ENCODE measurements at places on chromosomes 12 and 14.

DNA sequence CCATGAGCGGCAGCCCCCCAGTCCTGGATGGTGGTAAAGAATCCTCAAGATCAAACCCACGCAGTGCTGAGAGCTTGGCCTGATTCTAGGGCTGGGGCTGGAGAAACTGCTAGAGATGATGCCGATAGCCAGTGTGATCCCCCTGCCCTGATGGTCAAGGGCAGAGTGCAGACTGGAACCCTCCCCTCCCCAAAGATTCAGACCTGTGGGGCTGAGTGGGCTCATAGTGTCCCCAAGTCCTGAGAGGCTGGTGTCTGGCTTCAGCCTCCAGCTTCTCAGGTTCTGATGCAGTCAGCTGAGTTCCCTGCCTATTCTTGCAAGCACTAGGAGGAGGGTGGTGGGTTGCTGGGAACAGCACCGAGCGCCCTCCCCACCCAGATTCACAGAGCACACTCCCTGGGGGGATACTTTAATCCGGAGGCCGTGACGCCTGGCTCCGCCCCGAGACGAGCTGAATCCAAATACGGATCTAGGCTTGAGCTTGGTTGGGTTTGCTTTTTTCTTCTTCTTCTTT lies 11.9 kb downstream of the RHOF start:
- no peak for DNase-seq

DNA sequence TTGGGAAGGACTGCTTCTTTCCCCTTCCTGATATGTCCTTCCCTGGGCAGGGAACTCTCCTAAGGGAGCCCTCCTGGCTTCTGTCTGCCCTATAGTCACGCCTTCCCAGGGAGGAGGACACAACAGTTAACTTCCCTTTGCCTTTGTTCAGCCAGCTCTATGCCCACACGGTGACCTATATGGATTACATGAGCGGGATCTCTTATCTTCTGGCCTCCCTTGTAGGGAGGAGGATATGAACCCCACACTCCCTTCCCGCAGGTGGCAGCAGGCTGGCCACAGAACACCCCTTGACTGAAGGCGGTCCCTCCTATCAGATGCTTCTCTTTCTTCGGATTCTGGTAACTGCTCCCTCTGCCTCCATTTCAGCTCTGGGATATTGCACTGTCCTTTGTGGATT lies 135.6 kb upstream of the MAX start:
- DNase-seq = no peak

GRCh38 chr14:20801726-20802125 lies 918 bp downstream of the RNASE1 start:
- no peak for DNase-seq

DNA sequence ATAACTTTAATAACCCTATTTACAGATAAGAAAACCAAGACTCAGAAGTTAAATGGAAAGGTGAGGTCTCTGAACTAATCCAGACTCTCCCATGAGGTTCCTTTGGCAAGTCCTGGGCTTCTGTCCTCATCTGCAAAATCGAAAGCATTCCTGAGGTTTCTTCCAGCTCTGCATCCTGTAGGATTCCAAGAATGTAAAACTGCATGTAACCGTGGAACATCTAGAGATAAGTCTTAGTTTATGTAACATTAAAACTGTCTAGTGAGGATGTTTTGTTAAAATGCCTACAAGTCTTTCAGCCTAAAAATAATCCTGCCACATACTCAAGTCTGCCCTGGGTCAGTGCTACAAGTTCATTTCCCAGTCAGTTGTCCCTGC lies 7.3 kb upstream of the ITFG2 start:
- DNase-seq = no peak

- no peak for DNase-seq
Measured at GRCh38 chr14:93720981-93721483, 67.3 kb downstream of the PRIMA1 start.

DNA sequence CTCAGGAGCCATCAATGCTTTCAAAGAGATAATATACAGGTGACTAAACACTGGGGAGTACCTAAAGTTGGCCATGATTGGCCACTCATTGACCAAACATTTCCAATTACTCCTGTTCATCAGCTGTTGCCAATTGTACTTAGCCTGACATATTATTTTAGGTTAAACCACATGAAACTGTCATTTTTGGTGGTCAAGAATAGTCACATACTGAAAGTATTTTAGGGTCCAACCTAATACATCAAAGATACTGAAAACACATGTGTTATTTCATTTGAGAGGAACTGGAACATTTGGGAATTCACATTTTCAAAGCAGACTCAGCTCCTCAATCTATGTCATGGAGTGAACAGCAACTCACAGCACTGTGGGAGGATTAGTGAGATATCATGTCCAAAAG lies 63.9 kb upstream of the KCNA5 start:
- DNase-seq = no peak

- no peak for DNase-seq
Measured at GRCh38 chr14:28298156-28298555, 468.4 kb upstream of the FOXG1 start.

DNA sequence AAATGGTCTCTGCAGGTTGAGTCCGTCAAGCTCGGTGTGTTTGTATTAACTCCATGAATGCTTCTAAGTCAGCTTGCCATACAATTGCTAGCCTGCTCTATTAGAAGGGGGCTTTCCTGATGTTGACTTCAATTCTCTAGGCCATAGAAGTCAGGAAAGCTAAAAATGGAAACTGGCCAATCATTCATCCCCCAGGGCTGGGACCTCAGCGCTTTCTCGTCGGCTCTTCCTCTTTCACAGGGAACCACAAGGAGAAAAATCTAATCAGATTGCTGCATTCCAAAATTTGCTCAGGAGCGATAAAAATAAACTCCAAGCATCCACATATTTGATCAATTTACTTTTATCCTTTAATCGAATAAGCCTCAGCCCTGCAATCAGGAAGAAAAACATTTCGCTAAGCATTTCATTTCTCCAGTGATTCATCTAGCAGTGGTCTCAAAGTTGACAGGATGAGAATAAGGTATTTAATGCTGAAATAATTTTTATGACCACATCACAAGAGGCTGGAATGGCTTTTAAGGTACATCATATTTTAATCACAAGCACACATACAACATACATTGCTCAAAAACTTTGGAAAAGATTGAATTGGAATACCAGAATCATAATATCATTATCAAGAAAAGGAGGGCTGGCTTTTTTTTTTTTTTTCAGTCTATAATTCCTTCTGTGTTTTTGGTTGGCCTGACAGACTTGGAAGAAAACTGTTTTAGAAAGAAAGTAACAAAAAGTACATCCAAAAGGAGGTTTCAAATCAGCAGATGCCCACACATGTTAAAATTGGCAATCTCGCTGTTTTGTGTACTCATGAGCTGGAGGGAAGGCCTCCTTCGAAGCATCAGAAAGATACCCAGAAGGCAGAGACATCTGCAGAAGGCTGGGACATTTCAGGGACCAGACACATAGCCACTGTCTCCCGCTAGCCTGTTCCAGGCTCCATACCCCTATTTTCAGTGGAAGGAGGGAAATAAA lies 316.3 kb downstream of the NUAK1 start:
- DNase-seq = no peak

DNA sequence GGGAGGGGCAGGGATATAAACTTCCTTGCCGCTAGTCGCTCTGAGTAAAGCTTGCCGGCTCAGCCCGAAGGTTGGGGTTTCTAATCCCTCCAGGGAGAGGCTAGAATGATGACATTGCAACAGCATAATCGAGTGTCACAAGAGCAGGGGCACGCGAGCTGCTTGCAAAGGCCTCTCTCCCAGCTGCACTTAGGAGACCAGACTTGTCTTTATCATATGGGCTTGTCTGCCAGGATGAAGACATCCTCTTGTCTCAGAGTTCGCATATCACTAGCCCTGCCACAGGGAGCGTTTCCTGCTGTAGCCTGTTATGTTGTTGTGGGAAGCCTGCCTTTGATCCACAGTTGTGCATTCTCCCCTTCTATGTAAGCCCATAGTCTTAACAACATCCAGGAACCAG lies 180.0 kb downstream of the ESR2 start:
- DNase-seq = no peak

- DNase-seq = no peak
Measured at GRCh38 chr12:13713556-13714410, 267.6 kb downstream of the GRIN2B start.

DNA sequence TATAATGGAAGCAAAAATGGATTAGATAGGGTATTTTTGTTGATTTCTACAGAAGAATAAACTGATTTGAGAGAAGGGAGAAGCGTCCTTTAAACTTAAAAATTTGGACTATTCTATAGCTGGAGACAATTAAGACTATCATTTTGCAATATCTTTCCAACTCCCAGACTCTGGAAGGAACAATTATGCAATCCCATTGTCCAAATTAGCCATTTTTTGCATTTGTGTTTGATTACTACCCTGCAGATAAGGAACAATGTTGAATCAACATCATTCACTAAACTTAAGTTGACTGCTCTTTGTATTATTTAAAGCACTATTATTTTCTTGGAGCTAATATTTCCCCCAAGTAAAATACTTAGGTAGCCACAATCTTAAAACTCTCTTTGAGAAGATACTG lies 34.8 kb upstream of the SELPLG start:
- no peak for DNase-seq

DNA sequence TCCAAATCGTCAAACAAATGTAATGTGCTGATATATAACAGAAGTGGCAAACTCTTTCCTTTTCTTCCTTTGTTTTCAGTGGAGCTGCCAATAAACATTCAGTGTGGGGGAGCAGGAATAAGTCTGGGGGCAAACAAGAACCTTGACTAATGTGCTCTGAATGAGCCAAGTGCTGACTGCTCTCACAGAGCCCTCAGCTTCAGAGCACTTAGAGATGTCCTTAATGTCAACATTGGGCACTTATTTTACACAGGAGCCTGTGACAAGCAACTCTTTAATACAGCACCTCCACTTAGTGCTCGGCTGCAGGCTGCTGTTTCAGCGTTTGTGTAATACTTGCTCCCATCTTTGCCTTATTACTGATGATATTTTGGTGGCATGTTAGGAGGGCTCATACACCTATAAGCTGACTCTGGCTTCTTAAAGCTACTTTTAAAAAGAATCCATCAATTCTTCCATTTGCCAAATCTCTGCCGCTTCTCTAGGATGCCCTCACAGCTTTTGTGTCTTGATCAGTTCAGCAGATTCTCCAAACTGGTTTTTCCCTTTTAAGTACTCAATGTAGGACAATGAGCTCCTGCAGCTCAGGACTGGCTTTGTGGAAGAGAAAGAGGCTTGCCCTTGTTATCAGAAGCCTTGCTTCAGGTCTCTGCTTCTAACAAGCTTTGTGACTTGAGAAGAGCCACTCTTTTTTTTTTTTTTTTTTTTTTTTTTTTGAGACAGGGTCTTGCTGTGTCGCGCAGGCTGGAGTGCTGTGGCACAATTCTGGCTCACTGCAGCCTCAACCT lies 206.6 kb downstream of the MON2 start:
- DNase-seq = no peak

- DNase-seq = no peak
Measured at GRCh38 chr12:108854451-108855283, 2.7 kb downstream of the SSH1 start.

DNA sequence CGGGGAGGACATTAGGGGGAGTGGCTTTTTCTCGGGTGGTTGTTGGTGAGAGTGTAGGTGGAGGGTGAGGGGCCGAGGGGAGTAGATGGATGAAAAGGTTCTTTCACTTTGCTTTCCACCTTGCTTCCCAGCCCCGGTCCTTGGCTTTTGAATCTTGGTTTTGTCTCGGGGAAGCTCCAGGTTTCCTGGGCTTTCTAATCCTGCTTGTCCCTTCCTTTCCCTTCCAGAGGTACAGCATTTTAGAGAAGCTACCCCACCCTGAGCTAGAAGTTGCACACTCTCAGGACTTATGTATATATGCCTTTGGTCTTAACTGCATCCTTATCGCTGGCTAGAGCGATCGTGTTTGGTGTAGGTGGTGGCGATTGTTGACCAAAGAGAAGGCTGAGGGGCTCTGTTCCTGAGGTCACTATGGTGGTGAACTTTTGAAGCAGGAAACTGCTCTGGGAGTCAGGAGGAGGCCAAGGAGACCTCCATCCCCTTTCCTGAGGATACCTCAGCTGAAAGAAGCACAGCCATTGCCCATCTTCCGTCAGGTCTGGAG lies 862 bp downstream of the PIP4K2C start:
- no peak for DNase-seq

GRCh38 chr12:7642876-7643309 lies 22.8 kb downstream of the APOBEC1 start:
- DNase-seq = no peak

GRCh38 chr12:53107122-53107521 lies 3.8 kb downstream of the SOAT2 start:
- DNase-seq = no peak

DNA sequence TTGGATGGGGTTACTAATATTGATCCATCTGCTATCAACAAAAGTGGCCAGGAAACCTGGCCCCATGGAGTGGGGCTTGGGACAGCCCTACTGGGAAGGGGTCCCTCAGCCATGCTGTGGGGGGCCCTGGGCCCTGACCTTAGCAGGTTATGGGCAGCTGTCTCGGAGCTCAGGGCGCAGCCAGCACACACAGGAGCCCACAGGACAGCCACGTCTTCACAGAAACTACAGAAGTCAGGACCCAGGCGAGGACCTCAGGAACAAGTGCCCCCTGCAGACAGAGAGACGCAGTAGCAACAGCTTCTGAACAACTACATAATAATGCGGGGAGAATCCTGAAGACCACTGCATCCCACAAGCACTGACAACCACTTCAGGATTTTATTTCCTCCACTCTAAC lies 11.9 kb upstream of the FKBP11 start:
- DNase-seq = no peak

DNA sequence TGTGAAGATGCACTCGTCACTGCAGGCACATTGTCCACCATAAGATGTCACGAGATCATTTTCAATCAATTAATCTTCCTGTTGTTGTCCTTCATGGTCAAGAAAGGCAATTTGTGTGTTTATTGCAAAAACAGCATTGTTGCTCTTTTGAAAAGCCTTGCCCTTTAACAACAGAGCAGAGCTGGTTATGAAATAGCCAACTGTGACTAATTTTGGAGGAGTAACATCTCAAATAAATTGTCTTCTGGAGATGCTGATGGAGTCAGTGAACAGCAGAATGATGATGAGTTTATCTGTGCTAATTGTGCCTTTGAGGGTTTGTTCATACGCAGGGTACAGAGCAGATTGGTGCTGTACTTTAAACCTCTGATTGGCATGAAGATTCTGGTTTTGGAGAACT lies 88.3 kb upstream of the E2F7 start:
- DNase-seq = no peak

GRCh38 chr12:126191031-126191891 lies 1126.0 kb downstream of the AACS start:
- no peak for DNase-seq

DNA sequence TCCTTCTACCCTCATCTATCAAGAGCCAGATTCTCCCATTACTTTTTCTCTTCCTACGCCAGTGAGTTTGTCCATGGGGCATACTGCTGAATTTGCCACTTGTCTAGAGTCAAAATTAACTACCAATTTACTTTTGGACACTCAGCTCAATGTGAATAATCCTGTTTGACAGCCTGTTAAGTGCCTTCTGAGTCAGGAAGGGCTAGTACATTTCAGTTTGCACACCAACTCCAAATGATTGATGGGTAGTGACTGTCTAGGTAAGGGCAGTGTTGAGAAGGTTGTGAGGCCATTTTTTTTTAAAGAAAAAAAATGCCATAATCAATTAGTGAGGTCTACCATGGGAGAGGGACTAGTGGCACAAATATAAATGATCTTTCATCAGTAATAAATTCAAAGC lies 21.8 kb upstream of the TRIM9 start:
- DNase-seq = no peak
